CD4-positive, alpha-beta T cell (primary cell): ENCODE measurements at places on chromosomes 5 and 9.

- H3K4me3 ChIP-seq = no peak overlapping the region
- peaks cover 44% of the 10 kb centered on the region for H3K36me3 ChIP-seq
- DNase-seq = no peak
- H3K27ac ChIP-seq = no peak overlapping the region
- peaks cover 5% of the 10 kb centered on the region for H3K4me1 ChIP-seq
Observed at GRCh38 chr9:20353524-20353923, 268.8 kb downstream of the MLLT3 start.

DNA sequence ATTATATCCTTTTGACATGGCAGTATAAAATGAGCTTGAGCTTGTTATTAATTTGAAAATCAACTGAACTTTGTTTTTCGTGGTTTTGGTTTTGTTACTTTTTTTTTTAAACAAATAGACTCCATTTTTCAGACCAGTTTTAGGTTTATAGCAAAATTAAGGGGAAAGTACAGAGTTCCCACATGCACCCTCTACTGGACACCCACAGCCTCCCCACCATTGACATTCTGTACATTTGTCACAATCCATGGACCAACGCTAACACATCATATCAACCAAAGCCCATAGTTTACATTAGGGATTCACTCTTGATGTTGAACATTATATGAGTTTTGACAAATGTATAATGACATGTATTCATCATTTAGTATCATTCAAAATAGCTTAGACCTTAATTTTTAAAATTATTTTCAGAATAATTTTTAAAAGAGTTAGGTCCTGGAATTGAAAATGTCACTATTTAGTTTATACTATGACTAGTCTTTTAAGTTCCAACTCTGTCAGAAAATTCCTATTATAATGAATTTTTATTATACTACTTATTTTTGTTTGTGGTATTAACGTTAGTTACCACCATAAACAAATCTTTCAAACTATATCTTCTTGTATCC lies 35.3 kb upstream of the JMY start:
- no peaks in the 10 kb centered on the region for H3K4me1 ChIP-seq
- no peak overlapping the region for H3K27ac ChIP-seq
- no peaks in the 10 kb centered on the region for H3K27me3 ChIP-seq
- H3K4me3 ChIP-seq = no peak overlapping the region
- no peak for DNase-seq
- H3K36me3 ChIP-seq = no peaks in the 10 kb centered on the region

- no peaks in the 10 kb centered on the region for H3K36me3 ChIP-seq
- H3K27me3 ChIP-seq = no peaks in the 10 kb centered on the region
Observed at GRCh38 chr5:74916831-74917710, 50.9 kb upstream of the FAM169A start.

DNA sequence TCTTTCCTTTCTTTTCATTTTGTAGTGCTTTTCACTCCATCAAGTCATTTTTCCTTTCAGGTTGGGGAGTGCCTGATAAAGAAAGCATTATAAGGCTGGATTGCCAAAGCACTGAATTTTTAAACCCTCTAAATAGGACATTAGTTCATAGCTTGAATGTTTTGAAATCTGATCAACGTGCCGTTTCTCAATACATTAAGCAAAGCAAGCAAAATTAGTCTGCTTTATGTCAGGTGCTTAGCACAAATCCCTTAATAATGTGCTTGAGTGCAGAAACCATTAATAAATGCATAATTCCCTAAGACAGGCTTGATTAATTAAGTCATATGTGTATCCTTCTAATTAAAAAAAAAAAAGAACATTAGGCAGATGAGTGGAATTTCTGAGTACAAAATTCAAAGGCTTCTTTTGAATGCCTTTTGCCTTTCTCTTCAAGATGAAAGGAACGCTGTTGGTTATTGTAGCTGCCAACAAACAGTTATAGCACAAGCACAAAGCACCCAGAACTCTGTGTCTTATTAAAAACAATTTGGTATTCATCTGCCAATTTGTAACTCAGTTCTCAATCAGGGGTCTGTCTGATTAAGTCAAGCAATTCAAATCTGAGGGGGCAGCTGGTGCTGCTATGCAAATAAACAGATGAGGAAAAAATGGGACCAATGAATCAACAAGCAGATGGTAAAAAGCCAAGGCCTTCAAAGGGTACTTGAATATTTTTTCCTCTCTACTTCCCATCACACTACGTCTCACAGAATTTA lies 233.7 kb downstream of the TLE1 start:
- H3K4me3 ChIP-seq = no peak overlapping the region
- no peak overlapping the region for H3K27ac ChIP-seq
- H3K27me3 ChIP-seq = no peaks in the 10 kb centered on the region
- no peaks in the 10 kb centered on the region for H3K36me3 ChIP-seq
- DNase-seq = no peak

- no peaks in the 10 kb centered on the region for H3K4me1 ChIP-seq
- no peak for DNase-seq
- no peaks in the 10 kb centered on the region for H3K36me3 ChIP-seq
- H3K4me3 ChIP-seq = no peak overlapping the region
Observed at GRCh38 chr5:133371371-133372155, 240.8 kb downstream of the FSTL4 start.

DNA sequence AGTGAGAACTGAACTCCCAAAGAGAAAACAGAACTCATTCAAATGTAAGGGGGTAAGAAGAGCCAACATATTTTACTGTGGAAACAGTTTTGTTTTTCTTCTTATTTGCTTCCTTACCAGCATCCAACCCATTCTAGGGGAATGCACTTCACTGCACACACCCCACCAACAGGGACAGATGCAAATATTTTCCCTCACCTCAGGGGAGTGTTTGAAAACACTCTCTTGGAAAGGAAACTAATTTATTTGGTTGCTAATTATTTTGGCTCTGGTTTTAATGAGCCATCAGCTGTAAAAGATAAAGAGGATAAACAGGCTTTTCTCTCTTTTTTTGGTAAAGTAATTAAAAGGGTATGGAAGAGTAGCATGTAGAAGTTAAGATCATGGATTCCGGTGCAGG lies 413.4 kb downstream of the MAN2A1 start:
- DNase-seq = no peak
- no peak overlapping the region for H3K27ac ChIP-seq
- H3K4me3 ChIP-seq = no peak overlapping the region
- H3K4me1 ChIP-seq = peaks cover 8% of the 10 kb centered on the region
